ENCODE measurements at places on chromosomes 7 and 10.

GRCh38 chr10:133134411-133135115, 25.5 kb upstream of the KNDC1 start:
- no peak for DNase-seq

- DNase-seq: no peak
Observed at GRCh38 chr10:64430690-64431323, 909.6 kb downstream of the REEP3 start.

DNA sequence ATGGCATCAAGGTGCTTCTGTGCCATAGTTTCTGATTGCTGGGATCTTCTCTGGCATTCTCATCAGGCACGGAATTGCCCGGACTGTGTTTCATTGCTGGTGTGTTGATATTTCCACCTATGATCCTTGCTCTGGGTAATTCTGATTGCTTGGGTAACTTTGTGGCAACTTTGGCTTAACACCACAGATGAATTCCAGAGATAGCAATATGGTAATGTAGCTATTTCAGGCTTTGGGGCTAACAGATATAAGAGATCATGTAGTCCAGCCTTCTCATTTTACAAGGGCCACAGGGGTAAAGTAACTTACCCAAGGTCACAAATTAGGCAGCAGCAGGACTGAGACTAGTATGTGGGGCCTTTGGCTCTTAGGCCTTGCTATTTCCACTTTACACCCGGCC, 53.9 kb upstream of the PLPP4 start:
- DNase-seq: no peak

DNA sequence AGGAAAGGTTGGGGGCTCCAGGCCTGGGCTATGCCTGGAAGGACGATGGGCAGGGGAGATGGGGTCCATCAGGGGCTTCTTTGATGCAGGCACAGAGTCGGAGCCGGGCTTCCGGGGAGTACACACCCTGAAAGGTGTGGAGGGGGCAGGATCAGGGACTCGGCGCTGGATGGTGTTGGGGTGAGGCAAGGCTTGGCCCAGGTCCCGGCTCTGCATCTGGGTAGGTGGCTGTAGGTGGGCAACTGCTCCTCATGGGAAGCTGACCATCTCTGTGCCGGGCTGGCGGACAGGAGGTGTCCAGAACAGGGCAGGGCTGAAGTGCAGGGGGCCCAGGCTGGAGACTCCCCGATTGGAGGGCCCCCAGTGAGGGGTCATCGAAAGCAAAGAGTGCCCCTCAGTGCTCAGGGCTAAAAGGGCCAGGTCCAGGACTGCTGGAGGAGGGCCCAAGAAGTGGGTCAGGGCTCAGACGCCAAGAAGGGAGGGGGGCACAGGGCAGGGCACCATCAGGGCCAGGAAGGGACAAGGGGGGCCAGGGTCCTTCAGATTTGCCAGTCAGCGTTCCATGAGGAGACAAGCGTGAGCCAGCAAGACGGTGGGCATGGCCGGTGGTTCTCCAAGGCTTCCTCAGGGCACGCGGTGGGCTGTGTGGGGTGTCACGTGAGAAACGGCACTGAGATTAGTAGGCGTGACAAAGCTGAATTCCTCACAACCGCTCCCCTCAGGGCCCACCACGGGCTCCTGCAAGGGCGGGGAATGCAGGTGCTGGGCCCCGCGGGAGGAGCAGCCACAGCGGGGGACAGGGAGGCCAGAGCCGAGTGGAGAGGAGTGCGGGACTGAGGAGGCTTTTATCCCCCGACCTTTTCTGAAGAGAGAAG, 97.0 kb downstream of the BMS1 start:
- no peak for DNase-seq

- no peak for DNase-seq
Observed at GRCh38 chr10:13984647-13985155, 346.0 kb downstream of the FRMD4A start.

DNA sequence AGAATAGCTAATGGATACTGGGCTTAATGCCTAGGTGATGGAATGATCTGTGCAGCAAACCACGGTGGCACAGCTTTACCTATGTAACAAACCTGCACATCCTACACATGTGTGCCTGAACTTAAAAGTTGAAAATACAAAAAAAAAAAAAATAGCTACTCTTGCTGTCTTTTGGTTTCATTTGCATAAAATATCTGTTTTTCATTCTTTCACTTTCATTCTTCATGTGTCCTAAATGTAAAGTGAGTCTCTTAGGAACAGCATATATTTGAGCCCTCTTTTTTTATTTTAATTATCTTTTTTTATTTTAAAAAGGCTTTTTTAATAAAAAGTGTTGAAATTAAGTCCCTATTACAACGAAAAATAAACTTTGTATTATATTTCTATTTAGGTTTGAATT, 836.1 kb upstream of the KCND2 start:
- DNase-seq: no peak

GRCh38 chr10:43970717-43971116, 322.0 kb upstream of the ZNF32 start:
- no peak for DNase-seq

- DNase-seq: no peak
Observed at GRCh38 chr7:113321201-113321600, 202.8 kb upstream of the SMIM30 start.

DNA sequence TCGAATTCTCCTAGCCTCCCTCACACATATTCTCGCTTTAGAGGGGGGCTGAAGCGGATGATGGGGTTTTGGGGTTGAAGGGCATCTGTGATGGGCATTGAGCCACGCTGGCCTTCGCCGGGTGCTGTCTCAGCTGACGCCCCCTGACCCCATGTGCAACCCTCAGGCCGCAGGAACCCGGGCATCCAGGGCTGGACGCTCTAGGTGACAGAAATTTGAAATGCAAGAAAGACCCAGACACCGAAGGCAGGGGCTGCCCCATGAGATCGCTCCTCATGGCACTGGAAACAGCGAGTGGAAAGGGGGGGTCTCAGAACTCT, 664 bp upstream of the C10orf88 start:
- no peak for DNase-seq

GRCh38 chr7:86534641-86535040, 109.1 kb upstream of the GRM3 start:
- DNase-seq: no peak

DNA sequence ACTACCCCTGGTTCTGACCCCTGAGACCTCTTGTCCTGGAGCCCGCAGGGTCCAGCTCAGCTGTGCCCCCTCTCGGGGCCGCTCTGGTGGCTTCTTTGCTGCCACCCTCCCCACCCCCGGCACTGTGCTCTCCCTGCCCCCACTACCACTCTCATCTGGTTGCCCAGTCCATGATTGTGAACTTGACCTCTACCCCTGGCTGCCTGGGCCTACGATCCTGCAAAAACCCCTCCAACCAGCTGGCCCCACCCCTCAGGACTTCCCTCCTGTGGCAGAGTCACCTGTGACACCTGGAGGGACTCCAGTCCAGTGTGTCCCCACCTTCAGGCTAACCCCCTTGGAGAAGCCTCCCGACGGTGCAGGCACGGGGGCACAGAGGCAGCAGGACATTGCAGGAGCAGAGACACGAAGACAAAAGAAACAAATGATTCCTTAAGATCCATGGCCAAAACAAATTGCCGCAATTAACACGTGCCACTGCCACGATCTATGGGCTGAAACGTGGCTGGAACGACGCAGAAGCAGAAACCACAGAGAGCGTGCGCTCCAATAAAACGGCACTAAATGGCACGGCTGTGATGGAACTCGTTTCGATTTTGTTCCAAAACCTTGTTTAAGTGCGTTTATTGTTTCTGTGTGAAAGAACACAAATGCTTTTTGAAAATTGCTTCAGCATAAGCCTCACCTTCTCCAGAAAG, 72.0 kb downstream of the PARP12 start:
- DNase-seq: no peak

DNA sequence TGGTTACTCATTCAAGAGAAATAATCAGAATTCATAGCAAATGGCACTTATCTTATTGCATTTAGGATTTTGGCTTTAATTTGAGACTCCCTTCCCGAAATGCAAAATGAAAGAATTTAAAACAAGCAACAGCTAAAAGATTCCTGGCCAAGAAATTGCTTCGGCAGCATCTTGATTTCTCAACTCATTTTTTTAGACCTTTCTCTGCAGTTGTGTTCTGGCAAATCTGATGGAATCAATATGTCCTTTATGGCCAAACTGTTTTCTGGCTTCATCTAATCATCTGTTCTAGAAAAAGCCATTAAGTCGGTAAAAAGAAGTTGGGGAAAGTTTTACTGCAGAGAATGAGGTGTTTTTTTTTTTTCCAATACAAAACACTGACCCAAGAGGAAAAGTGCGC, 172.1 kb downstream of the SLC16A9 start:
- DNase-seq: no peak

- DNase-seq: no peak
Observed at GRCh38 chr10:11154333-11154732, 136.7 kb downstream of the CELF2 start.

- DNase-seq: no peak
Observed at GRCh38 chr7:88306590-88307048, at the start of gene STEAP4. STEAP4 (minus strand) TSS chr7:88306894; CDS start chr7:88284269, 22,625 bp downstream.

- DNase-seq: no peak
Observed at GRCh38 chr7:125010540-125010939, 80.9 kb upstream of the POT1 start.

DNA sequence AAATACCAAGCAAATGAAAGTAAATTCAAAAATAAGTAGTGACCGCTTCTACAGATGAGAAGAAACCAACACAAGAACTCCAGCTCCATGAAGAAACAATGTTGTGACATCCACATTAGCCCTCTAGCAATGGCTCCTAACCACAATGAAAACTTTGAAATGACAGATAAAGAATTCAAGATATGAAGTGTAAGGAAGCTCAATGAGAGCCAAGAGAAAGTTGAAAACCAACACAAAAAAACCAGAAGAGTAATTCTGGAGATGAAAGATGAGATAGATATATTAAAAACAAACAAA, 68.2 kb upstream of the DDC start:
- DNase-seq: no peak

- no peak for DNase-seq
Observed at GRCh38 chr7:29561271-29561670, 2.4 kb upstream of the PRR15 start.

DNA sequence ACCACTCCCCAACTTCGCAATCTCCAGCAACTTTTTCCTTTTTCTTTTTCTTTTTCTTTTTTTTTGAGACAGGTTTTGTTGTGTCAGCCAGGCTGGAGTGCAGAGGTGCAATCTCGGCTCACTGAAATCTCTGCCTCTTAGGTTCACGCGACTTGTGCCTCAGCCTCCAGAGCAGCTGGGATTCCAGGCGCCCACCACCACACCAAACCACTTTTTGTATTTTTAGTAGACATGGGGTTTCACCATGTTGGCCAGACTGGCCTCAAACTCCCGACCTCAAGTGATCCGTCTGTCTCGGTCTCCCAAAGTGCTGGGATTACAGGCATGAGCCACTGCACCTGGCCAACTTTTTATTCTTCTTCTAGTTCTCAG, 55.0 kb downstream of the KIAA1549 start:
- no peak for DNase-seq

- DNase-seq: no peak
Observed at GRCh38 chr10:70932392-70933196, 44.2 kb upstream of the PCBD1 start.

GRCh38 chr7:7257899-7258692, 75.8 kb downstream of the C1GALT1 start:
- DNase-seq: no peak

GRCh38 chr7:16609842-16610450, 35.6 kb downstream of the ANKMY2 start:
- no peak for DNase-seq

DNA sequence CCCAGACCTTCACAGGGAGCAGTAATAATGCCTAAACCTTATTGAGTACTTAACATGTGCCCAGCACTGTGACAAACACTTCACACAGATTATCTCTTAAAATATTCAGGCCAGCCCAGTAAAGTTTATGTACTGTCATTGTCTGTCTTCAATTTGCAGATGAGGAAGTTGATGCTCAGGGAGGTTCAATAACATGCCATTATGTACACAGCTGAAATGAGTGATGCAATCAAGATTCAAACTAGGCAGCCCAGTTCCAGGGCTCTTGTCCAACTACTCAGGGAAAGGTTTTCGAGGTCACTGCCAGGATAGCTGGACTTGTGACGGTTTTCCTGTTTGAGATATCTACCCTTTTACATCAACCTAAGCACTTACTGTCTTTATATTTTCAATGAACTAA, 56.1 kb downstream of the AUTS2 start:
- no peak for DNase-seq

- DNase-seq: no peak
Observed at GRCh38 chr10:115871855-115872254, 401.2 kb downstream of the GFRA1 start.

- no peak for DNase-seq
Observed at GRCh38 chr10:52563360-52563759, 209.2 kb downstream of the MBL2 start.

GRCh38 chr10:28533186-28533564, 257 bp downstream of the WAC start:
- DNase-seq: no peak
